Suprapubic skin (tissue), 4 donors: ENCODE measurements at places on chromosomes 12 and 14. TPM values are rescaled to one million over a fixed set of nuclear protein-coding genes. Genes with fewer than 3 reads are reported as not detected.

Gene TRMT61A
- total RNA-seq, result 20.8 TPM

Gene CABP1
- total RNA-seq, result 0.19 TPM

Gene ACSM4
- not detected for total RNA-seq

Gene DPY19L2
- total RNA-seq, result 1.9 TPM

Gene TSPAN19
- not detected for total RNA-seq

Gene ARMH4
- total RNA-seq, result 3.6 TPM

Gene WDHD1
- total RNA-seq, result 3.4 TPM

Gene EIF2S1
- 61.1 TPM for total RNA-seq

Gene CLEC4C
- not detected for total RNA-seq

Gene PRICKLE1
- 18.9 TPM for total RNA-seq

Gene PIK3C2G
- 28.6 TPM for total RNA-seq

Gene CMKLR1
- 2.3 TPM for total RNA-seq

Gene CLEC4D
- not detected for total RNA-seq

Gene GAS2L3
- total RNA-seq, result 14.3 TPM

Gene GPR84
- 1.7 TPM for total RNA-seq

Gene STON2
- total RNA-seq, result 22.4 TPM

Gene FERMT2
- 13.9 TPM for total RNA-seq

Gene ART4
- total RNA-seq, result 0.17 TPM

Gene ADAM21
- total RNA-seq, result not detected

Gene RHOJ
- 2.2 TPM for total RNA-seq

Gene AGAP2
- 1.2 TPM for total RNA-seq

Gene GPRC5A
- total RNA-seq, result 7.8 TPM

Gene PDE3A
- total RNA-seq, result 1.5 TPM

Gene TECPR2
- 12.1 TPM for total RNA-seq

Gene KRT8
- 93.7 TPM for total RNA-seq

Gene G2E3
- 13.9 TPM for total RNA-seq

Gene MAP3K12
- total RNA-seq, result 4.8 TPM

Gene OASL
- total RNA-seq, result 0.91 TPM

Gene NTS
- not detected for total RNA-seq

Gene PUS1
- 19.4 TPM for total RNA-seq

Gene IL26
- total RNA-seq, result not detected

Gene OVCH1
- total RNA-seq, result 0.13 TPM

Gene ADCY6
- total RNA-seq, result 11.2 TPM

Gene NRXN3
- 3.0 TPM for total RNA-seq

Gene SPATA7
- 10.7 TPM for total RNA-seq

Gene ZDHHC22
- not detected for total RNA-seq

Gene LAG3
- total RNA-seq, result not detected
